ENCODE measurements at places on chromosomes 11 and 22.

DNA sequence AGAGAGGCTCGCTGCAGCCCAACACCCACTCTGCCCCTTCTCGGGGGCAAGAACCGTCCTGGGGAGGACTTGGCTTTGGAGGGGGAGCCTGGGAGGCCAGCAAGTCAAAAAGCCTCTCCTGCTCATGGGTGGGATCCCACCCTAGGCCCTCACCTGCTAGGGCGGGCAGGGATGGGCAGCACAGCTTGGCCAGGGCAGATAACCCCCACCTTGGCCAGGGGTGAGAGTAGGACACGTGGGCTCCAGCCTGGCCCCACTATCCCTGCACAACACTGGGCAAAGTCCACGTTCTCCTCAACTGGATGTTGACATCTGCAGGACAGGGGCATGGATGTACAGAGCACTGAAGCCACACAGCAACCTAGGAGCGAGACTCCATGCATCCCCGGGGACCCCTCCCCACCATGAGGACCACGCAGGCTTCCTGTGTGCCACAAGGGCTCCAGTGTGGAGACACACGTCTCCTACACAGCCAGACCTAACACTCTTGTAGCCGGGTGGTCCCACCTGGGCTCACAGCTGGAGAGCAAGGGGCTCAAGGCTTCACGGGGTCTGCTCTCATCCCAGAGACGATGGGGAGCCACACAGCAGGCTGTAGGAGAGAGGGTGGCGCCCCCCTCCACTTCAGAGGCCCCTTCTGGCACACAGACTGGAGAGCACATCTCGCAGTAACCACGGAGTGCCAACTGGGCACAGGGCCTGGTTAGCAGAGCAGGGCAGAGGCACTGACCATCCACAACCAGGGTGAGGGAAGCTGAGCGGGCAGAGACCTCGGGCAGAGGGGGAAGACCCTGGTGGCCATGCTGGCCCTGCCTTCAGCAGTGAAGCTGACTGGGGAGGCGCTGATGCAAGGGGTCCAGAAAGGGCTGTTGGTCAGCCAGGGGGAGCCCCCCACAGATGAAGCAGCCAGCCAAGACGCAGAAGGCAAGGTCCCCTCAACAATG, 171.1 kb downstream of the CRYBB2 start:
- DNase-seq, result no peak

DNA sequence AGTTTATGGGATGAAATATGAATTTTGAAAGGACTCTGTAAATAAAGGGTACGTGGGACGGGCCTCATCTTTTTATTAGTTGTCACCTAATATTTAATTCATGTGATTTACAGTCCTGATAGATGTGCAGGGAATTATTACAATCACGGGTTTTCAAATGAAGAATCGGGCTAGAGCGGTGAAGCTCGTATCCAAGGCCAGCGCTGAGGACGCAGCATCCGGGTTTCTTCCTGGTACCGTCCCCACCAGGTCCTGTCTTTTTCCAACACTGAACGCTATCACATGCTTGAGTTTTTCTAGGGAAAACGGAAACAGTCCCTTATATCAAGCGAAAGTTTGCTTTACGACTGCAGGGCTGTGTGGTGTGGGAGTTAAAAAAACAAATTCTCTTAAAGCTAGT, 787 bp downstream of the SMDT1 start:
- no peak for DNase-seq

GRCh38 chr11:8375932-8376331, 112.3 kb upstream of the LMO1 start:
- no peak for DNase-seq

DNA sequence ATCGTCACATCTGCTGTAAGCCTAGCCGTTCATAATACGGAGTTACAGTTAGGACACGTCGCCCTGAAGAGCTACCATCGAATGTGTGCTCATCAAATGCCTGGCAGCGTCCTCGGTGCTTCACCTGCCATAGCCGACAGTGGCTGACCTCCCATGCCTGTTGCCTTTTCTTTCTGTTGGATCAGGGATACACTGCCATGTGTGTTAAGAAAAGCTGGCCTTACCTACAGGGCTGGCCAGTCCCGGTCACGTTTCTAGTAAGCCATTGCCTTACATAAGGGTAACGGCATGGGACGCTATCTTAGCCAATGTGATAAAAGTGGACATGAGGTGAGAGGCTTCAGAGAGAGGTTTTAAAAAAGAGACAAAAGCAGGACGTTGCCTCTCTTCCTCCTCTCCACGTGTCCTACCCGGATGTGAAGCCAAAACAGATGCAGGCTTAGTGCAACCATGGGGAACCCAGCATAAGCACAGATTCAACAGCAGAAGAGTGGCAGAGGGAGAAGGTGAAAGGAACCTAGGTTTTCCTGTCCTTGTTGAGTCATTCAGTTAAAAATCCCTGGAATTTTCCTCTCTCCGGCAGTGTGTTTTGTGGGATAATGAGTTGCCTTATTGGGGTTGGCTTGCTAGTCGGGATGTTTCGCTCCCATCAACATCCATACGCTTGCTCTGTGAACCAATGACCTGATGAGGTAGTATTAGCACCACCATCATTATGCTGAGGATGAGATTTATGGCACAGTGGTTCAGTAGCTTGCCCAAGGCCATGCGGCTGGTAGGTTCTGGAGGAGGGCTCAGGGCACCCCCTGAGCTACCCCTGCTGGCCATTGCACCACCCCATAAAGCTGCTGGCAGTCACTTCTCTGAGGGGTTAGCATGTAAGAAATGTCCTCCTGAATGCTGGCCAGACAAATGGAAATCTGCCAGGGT, 67.4 kb upstream of the B3GAT1 start:
- no peak for DNase-seq

GRCh38 chr11:35177370-35177769, 38.4 kb downstream of the CD44 start:
- DNase-seq, result no peak

DNA sequence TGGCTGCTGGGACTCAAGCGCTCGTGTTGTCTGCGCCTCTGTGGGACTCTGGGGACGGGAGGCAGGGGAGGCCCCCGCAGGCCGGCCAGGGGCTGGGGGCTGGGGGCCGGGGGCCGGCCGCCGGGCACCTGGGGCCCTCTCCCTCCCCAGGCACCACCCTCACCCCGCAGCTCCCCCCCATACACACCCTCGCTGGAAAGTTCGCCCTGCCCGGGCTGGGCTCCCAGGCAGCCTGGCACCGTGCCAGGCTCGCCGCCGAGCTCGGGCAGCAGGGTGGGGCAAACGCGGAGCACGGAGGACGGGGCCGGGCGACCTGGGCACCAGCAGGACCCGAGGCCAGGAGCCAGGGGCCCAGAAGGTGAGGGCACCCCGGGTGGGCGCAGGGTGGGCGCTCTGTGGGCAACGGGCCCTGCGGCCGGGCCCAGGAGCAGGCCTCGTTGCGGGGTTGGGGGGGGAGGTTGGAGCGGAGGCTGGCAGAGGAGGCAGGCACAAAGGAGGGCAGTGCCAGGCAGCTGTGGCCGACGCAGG, 76.7 kb upstream of the WNT7B start:
- DNase-seq, result no peak

GRCh38 chr22:38111925-38112355, 1.5 kb upstream of the BAIAP2L2 start:
- no peak for DNase-seq

DNA sequence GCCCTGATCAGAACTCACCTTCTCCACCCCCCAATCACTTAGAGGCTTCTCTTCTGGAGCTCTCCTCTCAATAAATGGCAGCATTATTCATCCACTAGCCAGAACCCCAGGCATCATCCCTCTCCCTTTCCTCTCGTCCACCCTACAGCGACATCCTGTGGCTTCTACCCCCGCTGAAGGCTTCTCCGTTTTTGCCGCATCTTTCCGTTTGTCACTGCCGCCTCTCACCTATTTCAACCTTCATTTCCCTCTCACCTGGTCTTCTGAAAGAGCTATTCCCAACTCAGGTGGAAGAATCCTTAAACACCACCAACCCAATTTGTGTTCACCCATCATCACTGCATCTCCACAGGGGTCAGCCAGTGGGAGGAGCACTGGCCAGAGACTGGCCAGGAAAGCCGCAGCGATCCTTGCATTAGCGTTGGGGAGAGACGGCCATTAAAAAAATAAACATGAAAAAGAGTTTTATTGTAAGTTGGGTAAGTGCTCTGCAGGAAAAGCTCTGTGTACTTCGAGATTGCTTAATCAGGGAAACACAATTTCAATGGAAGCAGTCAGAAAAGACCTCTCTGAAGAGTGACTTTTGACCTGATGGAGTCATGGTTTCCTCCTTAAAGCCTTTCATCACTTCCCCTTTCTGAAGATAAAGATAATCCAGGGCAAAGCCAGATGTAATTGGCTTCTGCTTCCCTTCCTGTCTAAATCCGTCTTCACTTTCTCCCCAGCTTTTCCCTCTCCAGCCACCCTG, 36.7 kb downstream of the SPATA19 start:
- no peak for DNase-seq

GRCh38 chr11:115476463-115477286, 27.5 kb downstream of the CADM1 start:
- no peak for DNase-seq

GRCh38 chr11:44971185-44971584, 20.5 kb upstream of the TP53I11 start:
- no peak for DNase-seq

GRCh38 chr22:33726294-33726734, 194.0 kb downstream of the LARGE1 start:
- no peak for DNase-seq

- no peak for DNase-seq
Measured at GRCh38 chr22:23692598-23693291, 1.9 kb downstream of the RGL4 start.

GRCh38 chr22:24002851-24003250, 2.4 kb downstream of the GSTT4 start:
- no peak for DNase-seq

DNA sequence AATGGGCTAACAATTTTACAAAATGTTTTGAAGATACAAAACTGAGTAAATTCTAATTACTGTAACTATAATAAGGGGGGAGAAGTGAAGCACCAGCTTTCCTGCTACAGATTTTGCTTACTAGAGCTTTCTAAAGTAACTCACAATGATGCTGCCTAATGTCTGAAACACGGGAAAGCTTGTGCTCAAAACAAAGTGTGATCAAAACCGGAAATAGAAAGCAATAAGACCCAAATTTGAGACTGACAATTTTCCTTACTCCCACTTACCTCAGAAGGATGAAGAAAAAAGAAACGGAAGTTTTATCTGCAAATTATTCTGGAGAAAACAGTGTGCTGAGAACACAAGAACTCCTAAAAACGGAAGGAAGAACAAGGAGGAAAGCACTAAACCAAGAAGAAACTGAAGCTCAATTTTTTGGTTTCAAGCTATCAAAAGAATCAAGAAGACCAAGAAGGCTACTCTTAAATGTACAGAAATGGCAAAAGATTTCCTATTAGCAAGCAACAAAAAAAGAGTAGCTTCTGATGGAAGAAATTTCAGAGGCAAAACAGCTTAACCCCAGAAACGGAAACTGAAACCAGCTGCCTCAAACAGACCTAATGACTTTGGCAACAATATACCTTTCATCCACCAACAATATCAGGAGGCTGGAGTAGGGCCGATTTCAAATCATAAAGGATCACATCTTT, 33.4 kb downstream of the AMBRA1 start:
- DNase-seq, result no peak

- DNase-seq, result no peak
Measured at GRCh38 chr11:124463324-124463723, 17.8 kb upstream of the OR8B8 start.

- DNase-seq, result no peak
Measured at GRCh38 chr11:116838321-116839084, 1.1 kb upstream of the APOA1 start.

GRCh38 chr11:118889797-118890196, 6.1 kb downstream of the CXCR5 start:
- no peak for DNase-seq

DNA sequence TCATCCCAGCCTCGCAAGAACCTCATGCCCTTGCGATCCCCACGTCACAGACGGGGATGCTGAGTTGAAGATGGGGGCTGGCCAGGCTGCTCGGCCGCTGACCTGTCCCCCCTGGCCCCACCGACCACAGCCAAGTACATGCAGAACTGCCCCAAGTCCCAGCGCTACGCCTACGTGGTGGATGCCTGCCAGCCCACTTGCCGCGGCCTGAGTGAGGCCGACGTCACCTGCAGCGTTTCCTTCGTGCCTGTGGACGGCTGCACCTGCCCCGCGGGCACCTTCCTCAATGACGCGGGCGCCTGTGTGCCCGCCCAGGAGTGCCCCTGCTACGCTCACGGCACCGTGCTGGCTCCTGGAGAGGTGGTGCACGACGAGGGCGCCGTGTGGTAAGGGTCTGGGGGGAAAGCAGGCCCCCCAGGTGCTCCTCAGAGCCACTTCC, 10.0 kb downstream of the MUC5B start:
- no peak for DNase-seq

DNA sequence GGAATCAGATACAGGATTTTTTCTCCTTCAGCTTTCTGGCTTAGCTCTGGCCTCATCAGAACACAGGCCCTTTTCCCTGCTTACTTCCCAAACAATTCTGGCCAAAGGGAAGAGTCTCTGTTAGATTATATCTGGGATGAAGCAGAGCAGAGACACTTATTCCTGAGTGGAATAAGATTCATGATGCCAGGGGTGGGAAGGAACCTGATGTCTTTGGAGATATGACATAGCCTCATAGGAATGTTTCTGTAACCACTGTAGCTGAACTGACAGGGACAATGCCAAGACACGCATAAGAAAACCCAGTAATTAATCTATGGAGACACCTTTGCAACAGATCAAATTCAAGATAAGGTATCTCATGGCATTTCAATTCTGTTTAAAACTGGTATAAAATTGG, 177.1 kb upstream of the RAG2 start:
- DNase-seq, result no peak

- DNase-seq, result no peak
Measured at GRCh38 chr11:61671527-61671926, 8.7 kb upstream of the DAGLA start.

DNA sequence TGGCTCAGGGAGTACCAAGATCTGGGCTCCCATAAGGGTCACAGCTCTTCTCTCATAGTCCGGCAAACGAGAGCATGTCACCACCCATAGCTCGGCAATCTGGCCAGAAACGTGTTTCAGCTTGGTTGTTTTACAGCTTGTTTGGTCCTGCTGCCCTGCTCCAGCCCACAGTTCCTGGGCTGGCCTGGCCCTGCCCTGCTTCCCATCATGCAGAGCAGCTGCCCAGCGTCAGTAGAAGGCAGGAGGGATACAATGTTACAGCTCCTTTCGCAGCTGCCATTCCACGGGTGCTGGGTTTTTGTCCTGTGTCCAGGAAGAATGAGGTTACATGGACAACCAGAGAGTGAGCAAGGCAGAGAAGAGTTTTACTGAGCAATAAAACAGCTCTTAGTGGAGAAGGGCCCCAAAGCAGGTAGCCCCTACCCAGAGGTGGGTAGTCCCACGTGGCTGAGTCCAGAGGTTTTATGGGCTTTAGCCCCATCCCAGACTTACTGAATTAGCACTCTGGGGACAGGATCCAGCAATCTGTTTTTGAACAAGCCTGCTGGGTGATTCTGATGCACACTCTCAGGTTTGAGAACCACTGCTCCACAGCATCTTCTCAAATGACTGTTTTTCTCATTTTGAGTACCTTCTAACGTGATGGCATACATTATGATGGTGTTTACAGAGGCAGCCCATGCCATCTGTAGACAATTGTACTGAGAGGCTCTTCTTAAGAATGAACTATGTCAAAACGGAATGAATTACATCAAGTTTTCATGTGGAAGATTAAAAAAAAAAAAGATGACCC, 5.8 kb upstream of the MS4A18 start:
- DNase-seq, result no peak

- DNase-seq, result no peak
Measured at GRCh38 chr22:50173311-50173982, 2.9 kb downstream of the PANX2 start.
